Heart right ventricle (tissue), 16 donors: ENCODE measurements at places on chromosomes 2 and 18. TPM values are rescaled to one million over a fixed set of nuclear protein-coding genes. Genes with fewer than 3 reads are reported as not detected.

DNA sequence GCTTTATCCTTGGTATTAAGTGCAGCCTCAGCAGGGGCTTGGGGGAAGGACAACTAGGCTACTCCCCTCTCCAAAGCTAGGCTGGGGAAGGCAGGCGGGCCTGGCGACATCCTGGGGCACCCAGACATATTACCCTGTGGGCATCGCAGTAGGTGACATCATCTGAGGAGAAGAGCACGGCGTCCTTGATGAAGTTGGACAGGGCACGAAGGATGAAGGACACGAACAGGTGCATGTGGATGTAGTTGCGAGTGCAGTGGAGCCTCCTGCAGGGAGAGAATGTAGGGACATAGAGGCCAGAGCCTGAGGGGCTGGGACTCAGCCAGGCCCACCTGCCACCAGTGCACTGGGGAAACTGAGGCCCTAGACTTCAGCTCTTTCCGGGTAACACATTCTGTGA lies 32.3 kb downstream of the TMEM37 start:
- no peak for DNase-seq

GRCh38 chr2:144404586-144405314 lies 115.2 kb downstream of the ZEB2 start:
- DNase-seq = no peak

DNA sequence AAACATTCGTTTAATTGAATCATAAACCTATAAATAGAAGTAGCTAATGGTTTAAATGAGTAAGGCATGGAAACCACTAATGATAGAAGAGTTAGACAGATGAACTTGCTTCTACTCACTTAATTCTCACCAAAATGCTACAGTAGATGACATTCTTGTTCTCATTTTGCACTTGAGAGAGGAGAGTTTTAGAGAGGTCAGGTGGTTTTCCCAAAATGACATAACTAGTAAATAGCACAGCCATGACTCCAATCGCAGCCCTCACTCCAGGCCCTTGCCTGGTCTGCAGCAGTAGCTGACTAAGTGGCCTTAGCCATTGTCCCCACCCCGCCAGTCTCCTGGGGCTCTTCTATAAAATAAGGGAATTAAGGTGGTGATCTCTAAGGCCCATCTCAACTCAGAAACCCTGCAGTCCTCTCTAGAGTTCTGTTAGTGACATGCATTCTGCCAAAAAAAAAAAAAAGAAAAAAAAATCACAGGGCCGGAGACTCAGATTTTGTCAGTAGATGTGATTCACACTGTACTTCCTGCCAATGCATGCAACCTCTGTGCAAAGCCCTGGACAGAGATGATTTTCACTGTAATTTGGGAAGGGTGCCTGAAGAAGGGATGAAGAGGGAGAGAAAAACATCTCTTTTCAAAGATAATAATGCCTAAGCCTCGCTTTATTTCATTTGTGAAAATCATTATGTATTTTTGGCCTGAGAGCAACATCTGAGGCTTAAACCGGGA lies 221.8 kb downstream of the ANAPC1 start:
- DNase-seq = no peak

DNA sequence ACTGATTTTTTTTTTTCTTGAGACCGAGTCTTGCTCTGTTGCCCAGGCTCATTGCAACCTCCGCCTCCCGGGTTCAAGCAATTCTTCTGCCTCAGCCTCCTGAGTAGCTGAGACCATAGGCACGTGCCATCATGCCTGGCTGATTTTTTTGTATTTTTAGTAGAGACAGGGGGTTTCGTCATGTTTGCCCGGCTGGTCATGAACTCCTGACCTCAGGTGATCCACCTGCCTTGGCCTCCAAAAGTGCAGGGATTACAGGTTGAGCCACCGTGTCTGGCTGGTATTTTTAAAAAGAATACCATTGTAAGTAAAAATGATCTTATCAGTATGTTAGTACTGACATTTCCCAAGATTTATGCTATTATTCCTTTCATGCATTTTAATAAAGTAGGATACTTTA lies 105.7 kb downstream of the PIEZO2 start:
- no peak for DNase-seq

DNA sequence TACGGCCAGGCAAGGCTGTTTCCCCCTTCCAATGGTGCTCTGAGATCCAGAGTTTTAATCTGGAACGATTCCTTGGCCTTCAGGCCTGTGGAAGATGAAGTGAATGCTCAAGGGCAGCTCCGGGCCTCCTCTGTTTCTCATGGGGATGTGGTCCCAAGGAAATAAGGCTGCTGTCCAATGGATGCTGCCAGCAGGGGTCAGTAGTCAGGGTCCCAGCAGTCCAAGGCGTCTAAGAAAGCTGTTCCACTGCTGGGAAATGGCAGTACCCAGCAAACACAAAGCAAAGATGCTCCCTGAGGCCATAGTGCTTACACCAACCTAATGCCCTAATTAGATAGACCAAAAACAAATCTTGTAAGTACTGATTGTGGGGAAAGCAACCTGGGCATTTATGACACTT lies 12.5 kb downstream of the NMS start:
- no peak for DNase-seq

WNT6 gene
- 0.17 TPM for total RNA-seq

DNA sequence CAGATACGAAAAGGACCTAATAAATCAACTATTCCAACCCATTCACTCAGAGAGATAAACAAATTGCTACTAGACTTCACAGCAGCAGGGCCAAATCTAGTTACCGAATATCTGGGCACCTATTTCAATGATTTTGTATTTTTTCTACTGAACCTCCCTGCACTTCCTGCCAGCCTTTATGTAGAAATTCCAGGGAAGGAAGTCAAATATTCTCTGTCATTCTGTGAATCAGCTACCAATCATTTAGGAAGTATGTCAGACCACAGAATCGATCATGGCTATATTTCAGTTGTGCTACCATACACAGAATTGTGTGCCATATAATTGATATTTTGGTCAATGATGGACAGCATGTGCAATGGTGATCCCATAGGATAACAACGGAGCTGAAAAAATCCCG lies 109.6 kb upstream of the SPOPL start:
- no peak for DNase-seq

GRCh38 chr18:24362757-24363156 lies 34.9 kb downstream of the OSBPL1A start:
- no peak for DNase-seq

VWA3B gene
- total RNA-seq = 0.41 TPM

DNA sequence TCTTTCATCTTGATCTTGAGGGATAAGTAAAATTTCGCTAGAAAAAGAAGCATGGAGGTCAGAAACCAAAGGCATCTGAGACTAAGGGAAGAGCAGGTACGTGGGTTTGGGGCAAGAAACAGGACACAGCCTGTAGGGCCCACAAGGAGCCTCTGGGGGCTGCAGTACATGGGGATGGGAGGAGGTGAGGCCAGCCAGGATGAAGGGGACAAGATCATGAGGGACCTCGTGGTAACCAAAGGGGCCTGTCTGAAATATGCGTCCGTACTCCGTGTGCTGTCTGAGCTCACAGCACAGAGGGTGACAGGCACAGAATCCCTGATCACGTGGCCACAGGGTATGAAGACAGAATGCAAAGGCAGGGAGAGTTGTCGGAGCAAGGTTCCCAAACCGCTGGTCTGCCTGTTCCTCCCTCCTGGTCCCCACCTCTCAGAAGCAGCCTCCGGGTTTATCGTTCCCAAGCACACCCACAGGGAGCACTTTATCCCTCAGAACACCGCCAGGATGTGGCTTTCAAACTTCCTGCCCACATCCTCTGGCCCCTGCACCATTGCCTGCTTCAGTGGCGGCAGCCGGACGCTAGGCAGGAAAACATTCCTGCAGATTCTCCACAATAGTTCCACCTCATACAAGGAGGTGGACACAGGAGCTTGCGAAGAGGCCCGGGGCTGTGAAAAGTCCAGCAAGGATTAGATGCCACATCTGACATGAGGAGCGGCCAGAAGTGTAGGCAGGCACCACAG lies 12.0 kb downstream of the TMEM163 start:
- no peak for DNase-seq

CDH2 gene
- 575 TPM for total RNA-seq
